ENCODE measurements at places on chromosomes 2 and 18.
A peak's percentile ranks its signal among the peaks of the same experiment; 100 is the strongest.

DNA sequence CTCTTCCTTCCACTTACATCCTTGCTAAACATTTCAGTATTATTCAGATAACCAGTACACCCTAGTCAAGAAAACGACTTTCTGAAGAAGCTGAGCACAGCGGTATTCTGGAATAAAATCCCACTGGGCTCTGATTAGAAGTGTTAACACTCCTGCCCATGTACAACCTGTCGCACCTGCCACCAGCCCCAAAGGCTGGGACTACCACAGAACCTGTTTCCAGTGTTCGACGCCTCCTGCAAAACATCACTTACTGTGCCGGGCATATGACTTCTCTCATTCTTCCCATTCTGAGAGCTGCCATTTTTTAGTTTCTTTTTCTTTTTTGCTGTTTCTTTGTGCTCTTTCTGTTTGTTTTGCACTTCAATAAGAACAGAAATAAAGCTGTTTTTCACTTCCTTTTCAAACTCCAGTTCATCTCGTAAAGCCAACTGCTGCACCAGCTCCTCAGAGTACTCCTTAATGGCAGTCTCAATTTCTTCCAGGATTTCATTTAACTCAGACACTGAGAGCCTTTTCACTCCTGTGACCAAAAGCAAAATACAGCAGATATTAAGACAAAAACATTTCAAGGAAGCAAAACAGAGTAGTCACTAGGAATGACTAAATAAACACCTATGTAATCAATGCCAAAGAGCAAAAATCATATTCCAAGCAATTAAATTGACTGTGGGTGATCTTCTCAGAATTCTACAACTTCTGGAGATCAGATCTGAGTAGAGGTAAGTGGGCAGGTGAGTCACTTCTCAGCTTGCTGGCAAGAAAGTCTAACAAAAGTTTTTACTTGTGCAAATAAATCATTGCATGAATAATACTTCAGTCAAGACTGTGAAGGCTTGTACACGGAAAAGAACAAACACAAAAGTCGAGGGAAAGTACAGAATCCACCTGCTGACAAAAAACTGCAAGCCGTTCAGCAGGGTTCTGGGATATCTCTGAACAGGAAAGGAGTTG lies 19.3 kb downstream of the FEZ2 start:
- no peak for DNase-seq

- DNase-seq = no peak
These were observed 111.4 kb downstream of the ZNF516 start for GRCh38 chr18:76383636-76384035.

- no peak for DNase-seq
These were observed 96.5 kb upstream of the BOD1L2 start for GRCh38 chr18:57050310-57050949.

GRCh38 chr18:9139400-9140039 lies 2.9 kb downstream of the ANKRD12 start:
- DNase-seq = no peak

DNA sequence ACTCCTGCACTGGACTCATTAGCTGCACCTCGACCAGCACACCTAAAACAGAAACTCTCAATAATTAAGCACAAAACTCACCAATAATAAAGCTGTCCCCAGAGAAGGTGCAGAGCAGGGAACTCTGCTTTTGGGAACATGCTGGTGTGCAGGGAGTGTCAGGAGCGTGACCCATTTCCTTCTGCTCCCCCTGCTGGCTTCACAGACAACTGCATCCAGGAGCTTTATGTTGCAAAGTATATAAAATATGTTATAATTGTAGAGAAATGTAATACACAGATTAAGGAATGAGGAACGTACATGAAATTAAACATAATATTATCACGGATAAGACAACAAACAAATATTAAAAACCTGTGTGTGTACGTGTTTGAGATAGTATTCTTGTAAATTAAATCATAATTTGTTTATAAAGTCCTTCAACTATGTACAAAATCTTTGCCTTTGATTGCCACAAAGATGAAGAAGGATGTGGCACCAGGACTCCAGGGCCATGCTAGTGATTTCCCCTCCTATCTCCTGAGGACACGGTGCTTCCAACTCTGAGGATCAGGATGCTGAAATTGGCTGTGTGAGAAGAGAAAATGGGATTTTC lies 68.6 kb upstream of the MAL start:
- DNase-seq = no peak

- DNase-seq = peak; percentile 25
These were observed 10.2 kb downstream of the PROKR1 start for GRCh38 chr2:68653538-68653982.

- no peak for DNase-seq
These were observed 17.3 kb downstream of the CHCHD5 start for GRCh38 chr2:112601754-112602153.
